Caco-2 (cell line): ENCODE measurements at places on chromosomes 3 and 15. TPM values are rescaled to one million over a fixed set of nuclear protein-coding genes. Genes with fewer than 3 reads are reported as not detected.
A peak's percentile ranks its signal among the peaks of the same experiment; 100 is the strongest.

DNA sequence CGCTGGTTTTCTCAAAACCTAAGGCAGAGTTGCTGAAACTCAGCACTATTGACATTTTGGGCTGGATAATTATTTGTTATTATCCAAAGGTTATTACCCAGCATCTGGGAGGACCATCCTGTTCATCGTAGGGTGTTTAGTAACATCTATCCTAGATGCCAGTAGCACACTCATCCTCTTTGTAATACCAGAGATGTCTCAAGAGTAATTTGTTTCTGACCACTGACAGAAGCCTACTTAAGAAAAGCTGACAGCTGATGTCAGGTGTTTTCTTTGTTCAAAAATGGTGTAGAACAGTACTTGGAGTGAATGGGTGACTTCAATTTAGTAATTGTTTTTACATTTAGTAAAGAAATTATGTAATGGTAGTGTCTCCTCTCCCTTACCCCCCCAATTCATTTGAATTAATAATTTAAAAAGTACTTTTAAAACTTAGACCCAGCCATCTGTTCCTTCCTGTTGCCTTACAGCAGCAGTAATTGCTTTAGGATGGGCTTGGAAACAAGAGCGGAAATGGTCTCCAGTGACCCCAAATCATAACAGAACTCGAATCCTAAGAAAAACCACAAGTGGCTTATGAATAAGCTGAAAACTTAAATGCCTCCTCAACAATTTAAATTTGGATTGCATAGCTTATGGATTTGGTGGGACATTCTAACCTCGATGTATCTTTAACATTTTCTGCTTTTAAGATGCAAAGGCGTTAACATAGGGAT, 105.4 kb downstream of the PTPRG start:
- H3K36me3 ChIP-seq = no peaks in the 10 kb centered on the region
- peaks cover 14% of the 10 kb centered on the region; the same call in 1 of the 2 replicates for H3K4me1 ChIP-seq
- H3K27ac ChIP-seq = no peak overlapping the region
- no peak for DNase-seq
- H3K4me3 ChIP-seq = no peak overlapping the region

DNA sequence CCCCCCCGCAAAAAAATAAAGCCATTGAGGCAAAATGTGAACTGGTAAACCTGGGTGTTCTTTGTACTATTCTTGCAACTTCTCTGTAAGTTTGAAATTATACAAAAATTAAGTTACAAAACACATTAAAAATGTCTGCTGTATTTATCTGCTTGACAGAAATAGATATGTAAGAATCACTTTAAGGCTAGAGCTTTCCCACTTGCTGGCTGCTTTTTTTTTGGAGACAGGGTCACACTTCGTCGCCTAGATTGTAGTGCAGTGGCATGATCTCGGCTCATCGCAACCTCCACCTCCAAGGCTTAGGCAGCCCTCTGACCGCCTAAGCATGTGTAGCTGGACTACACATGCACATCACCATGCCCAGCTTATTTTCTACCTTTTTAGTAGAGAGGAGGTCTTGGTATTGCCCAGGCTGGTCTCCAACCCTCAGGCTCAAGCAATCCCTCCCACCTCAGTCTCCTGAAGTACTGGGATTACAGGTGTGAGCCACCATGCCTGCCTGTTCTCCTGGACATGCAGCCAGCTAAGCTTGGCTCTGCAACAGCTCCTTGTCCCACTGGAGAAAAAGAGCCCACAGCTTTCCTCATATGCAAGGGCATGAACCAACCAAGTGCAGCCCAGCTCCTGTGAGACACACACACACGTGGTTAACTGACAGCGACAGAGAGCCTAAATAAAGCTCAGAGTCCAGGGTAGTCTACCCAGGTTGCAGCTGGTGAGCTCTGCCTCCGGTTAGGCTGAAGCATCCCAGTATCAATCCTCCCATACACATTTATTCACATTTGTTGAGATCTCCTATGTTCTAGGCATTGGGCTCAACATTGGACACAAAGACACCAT, 4.5 kb downstream of the RPS17 start:
- peak overlapping the region; percentile 35 for H3K27ac ChIP-seq
- H3K36me3 ChIP-seq = peaks cover 11% of the 10 kb centered on the region
- H3K4me1 ChIP-seq = peaks cover 12% of the 10 kb centered on the region
- H3K4me3 ChIP-seq = no peak overlapping the region
- H3K27me3 ChIP-seq = no peaks in the 10 kb centered on the region

DNA sequence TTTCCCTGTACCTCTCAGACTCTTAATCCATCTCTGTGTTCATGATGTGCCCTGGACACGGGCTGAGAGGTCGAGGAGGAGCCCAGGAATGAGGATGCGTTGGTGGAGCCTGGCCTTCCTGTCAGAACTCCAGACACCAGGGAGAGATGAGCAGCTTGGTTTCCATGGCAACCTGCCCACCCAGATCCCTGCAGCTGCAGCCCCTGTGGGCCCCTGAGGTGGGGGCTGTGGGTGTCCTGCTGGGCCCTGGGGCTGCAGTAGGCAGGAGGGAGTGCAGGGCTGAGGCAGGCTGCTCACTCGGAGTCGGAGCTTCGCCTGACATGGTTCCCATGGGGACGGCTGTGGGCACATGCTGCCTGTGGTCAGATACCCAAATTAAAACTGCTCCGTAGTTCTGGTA, 7.7 kb upstream of the SCN10A start:
- no peak overlapping the region for H3K4me3 ChIP-seq
- DNase-seq = no peak
- no peaks in the 10 kb centered on the region for H3K4me1 ChIP-seq
- H3K36me3 ChIP-seq = no peaks in the 10 kb centered on the region

Gene OR5H6
- not detected in 2 replicates for total RNA-seq
